Skeletal muscle cell (primary cell): ENCODE measurements at places on chromosomes 1 and 21.

GRCh38 chr1:117201808-117202207 lies 8.9 kb downstream of the VTCN1 start:
- no peak for DNase-seq

- DNase-seq, result peak; percentile 99
Measured at GRCh38 chr1:36385410-36386264, at the start of gene STK40. TSS of gene STK40 (minus strand) at chr1:36385924. CDS start at chr1:36361332, 24,592 bp downstream.

DNA sequence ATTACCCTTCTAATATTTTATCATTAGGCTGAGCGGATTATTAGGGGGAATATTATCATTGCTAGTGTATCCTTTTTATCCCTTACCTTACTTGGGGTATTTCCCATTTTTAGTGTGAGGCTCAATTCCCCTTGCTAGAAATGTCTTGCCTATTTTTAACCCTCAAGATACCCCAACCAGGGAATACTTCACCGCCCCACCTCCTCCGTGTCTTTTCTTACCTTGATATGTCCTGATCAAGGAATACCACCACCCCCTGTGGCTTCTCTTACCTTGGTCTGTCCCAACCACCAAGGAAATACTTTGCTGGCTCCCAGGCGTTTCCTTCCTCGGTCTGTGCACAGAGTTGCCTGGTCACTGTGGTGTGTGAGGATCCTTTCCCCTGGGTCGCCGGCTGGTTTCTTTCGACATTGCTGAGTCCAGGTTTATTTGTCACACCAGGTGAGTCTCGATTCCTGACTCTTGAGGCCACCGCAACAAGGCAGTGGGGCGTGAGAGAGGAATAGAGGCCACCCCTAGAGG lies 57.8 kb downstream of the SERINC2 start:
- DNase-seq, result no peak

DNA sequence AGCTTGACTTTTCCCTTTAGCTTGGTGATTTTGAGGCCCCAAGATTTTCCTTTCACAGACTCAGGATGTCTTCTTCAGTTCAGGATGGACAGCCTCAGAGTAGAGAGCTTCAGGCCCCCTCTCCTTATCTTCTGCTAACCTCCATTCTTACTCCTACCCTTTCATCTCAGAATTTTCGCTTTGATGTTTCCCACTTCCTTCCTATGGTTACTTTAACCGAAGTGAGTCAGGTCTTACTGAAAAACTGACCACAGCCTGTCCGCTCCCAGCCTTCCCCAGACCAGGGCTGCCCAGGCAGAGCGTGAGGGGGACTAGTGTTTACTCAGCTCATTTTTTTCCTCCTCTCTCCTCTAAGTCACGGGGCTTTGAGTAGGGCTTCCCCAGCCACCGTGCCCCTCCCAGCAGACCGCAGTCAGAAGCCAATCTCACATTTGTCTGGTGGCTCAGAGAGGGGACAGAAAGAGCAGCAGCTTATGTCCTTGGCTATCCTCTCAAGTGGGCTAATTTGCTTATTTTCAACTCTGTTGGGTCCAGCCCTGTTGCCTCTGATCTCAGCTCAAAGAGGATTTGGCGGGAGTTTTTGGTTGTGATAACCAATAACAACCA lies 4.2 kb upstream of the IL19 start:
- peak; percentile 31 for DNase-seq

DNA sequence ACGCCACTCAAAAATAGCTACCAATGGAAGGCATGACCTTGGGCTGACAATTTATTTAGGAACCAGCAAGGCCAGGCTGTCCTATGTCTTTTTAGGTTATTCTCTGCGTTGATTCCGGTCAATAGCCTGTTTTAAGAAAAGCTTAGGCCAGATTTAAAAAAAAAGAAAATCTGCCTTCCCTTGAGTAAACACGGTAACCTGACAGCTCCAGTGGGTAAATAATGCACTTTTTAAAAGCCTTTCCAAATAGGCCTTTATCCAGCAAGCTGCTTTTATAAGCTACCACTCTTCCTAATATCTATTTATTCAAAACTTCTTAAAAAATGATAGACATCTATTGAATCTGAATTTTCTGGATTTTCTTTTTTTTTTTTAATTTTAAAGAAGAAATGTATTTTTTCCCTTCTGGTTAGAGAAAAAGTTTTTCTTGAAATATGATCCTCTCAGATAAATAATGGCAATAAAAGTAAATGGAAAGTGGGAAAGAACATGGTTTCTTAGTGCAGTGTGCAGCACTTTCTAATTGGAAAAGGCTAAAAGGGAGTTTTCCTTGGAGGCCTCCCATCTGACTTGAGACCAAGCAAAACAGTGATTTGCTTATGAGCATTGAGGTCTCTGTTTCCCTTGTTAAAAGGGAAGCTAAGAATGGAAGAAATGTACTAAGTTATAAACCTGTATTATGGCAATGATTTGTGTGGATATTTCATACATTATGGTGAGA lies 281.0 kb upstream of the RUNX1 start:
- DNase-seq, result no peak
